ENCODE measurements at places on chromosomes 7 and 10. TPM values are rescaled to one million over a fixed set of nuclear protein-coding genes. Genes with fewer than 3 reads are reported as not detected.
A peak's percentile ranks its signal among the peaks of the same experiment; 100 is the strongest.

DNA sequence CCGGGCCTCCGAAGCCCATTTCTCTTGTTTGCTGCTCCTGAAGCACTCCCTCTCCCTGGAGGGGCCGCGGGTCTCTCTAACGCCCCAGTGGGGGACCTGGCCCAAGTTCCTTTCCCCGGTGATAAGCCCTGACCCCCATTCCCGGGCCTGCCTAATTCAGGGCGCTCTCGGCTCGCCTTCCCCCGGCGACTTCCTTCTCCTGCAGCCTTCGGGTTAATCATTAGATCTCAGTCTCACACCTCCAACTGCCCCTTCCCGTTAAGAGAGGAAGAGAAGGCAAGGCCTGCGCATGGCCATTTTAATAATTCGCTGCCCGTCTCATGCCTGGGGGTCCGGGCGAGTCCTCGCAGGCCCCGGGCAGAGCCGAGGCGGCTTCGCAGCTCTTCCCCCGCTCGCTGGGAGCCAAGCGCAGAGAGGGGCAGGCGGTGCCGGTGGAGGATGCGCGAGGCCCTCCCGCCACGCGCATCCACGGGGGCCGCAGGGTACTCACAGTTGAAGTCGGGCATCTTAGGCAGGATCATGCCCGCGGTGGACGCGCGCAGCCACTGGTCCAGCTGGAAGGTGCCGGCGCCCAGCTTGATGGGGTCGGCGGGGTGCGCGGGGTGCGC is 1.2 kb downstream of the MNX1 start:
- peak; percentile 77 for DNase-seq

DNA sequence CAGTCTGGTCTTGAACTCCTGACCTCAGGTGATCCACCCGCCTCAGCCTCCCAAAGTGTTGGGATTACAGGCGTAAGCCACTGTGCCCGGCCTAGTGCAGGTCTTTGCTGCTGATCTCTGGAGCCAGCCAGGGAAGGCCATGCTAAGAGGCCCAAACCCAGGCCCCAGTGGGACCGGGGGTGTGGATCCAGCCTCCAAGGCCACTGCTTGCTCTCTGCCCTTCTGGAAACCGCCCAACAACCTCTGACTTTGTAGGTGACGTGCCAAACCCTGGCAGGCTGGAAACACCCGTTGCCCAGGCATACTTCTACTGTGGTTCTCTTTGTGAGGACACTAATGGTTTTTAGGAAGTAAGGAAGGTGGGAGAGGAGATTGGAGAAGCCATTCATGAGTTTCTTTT is 83.5 kb upstream of the GNA12 start:
- DNase-seq = no peak

The SEC31B gene
- total RNA-seq = 21.6 TPM

GRCh38 chr10:100182281-100182680 is 3.5 kb downstream of the ERLIN1 start:
- DNase-seq = no peak

DNA sequence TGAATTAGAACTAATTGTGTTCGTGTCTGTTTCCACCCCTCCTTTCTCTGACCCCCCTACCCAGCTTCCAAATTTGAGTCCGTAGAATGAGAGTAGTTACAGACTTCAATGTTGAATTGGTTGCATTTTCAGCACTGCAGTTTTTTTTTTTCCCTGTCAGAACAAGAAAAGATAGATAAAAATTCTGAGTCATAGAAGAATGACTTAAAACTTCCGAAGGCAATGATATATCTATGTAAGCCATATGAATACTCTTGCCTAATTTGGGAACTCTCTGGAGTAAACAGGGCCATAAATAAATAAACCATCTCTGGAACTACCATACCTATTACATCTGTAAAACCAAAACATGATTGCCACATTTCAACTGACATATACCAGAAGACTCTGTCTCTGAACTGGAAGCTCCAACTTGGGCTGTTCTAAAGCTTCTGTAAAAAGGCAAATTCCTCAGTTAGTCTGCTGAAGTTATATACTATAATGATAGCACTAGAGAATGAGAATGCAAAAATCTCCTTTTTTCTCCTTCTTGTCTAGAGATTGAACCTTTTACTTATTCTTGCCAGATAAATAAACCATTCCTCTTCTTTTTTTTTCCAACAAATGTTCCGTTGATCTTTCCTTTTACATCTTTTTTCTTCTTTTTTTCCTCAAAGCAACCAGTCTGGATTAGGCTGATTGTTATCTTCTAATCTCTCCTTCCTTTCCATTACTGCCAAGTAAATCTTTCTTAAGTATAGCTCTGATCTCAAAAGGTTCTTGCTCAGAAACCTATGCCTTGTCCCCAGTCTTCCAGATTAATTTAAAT is 23.5 kb downstream of the VCL start:
- no peak for DNase-seq

The GRID1 gene
- 0.61 TPM for total RNA-seq

- no peak for DNase-seq
These were observed 80.6 kb upstream of the C1QL3 start for GRCh38 chr10:16602104-16602775.

- no peak for DNase-seq
These were observed 120.8 kb downstream of the NRCAM start for GRCh38 chr7:108335269-108335918.

- DNase-seq = no peak
These were observed 32.2 kb upstream of the CUBN start for GRCh38 chr10:17161775-17162174.

DNA sequence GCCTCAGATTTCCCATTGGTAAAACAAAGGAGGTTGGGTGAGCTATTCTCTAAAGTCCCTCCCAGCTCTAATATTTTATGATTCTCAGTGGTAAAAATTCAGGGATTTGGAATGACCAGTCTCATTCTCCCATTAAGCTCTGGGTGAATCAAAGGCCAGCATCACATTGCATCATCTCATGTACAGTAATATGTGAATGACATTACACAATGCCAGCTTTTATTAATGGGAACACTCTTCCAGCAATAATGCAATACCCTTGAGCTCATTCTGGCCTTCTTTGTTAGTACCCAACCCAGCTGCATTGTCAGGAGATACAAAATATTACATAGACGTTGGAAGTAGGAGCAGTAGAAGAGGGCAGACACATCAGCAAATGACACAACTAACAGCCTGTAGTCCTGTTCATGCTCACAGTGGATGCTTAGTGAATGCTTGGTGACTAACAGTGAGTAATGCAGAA is 100.0 kb upstream of the EGR2 start:
- DNase-seq = no peak

The MACROH2A2 gene
- total RNA-seq = 8.7 TPM

- no peak for DNase-seq
These were observed 791.4 kb downstream of the PCDH15 start for GRCh38 chr10:54009672-54010071.

GRCh38 chr7:69681181-69681580 is 82.9 kb downstream of the AUTS2 start:
- no peak for DNase-seq

The TUBAL3 gene
- 38.7 TPM for total RNA-seq

The CFAP69 gene
- 4.2 TPM for total RNA-seq

The FGFR2 gene
- total RNA-seq = 77.5 TPM

The SFMBT2 gene
- 8.8 TPM for total RNA-seq

DNA sequence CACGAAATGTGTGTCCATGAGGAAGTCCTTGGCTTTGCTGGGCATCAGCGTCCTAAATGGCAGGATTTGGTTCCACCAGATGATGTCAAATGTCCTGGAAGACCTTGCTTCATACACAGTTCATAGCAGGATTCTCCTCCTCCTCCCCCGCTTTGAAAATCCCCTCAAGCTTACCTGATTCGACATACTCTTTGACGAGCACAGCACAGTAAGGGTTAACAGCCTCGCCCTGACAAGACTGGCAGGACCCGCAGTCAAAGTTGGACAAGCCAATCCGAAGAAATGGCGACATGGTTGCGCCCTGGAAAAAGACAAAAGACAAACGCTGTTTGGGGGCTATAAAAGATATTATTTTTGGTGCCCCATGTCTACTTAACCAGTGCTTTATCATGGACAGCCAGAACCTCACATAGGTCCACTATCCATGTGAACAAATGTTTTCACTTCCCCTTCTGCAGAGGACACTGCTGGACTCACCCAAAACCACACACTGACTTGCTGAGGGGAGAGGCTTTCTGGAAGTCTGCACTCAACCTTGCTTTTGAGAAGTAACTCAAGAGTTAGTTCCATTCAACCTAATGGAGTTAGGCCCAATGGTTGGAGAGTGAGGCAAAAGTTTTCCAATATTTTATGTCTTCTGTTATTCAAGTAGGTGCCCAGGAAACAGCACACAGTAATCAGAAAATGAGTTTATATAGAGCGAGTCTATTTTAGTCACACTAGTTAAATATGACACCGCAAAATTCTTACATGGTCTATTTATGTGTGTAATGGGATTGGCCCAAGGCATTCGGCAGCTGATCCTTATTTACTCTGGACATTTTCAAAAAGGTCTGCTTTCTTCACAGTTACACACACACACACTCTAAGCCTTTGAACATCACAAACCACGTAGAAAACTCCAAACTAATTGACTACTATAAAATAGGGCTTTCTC is 65.0 kb downstream of the PRKCQ start:
- no peak for DNase-seq

DNA sequence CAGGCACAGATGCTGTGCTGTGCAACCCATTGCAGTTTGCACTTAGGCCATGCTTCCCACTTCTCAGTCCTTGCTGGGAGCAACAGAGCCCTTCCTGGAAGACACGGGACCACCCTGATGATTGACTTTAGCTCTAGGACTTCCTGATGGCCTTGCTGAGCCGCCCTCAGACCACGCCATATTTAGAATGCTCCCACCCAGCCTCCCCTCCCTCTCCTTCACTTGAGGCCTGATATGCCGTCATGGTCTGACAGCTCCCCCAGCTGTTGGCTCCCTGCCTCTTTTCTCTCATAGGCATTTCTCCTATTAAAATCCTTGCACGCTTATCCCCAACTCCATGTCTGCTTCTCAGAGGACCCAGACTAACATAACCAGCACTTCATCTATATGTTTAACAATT is 29.4 kb upstream of the GATAD1 start:
- no peak for DNase-seq

DNA sequence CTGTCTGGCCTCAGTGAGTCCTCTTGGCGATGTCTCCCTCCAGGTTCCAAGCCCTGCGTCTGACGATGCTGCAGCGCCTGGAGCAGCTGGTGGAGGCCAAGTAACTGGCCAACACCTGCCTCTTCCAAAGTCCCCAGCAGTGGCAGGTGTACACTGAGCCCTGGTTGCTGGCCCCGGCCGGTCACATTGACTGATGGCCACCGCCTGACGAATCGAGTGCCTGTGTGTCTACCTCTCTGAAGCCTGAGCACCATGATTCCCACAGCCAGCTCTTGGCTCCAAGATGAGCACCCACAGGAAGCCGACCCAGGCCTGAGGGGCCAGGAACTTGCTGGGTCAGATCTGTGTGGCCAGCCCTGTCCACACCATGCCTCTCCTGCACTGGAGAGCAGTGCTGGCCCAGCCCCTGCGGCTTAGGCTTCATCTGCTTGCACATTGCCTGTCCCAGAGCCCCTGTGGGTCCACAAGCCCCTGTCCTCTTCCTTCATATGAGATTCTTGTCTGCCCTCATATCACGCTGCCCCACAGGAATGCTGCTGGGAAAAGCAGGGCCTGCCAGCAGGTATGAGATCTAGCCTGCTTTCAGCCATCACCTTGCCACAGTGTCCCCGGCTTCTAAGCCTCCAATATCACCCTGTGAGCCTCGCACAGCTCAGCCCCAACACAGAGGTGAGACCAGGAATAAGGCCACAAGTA is 7.3 kb upstream of the ZNF22 start:
- DNase-seq = peak; percentile 1

DNA sequence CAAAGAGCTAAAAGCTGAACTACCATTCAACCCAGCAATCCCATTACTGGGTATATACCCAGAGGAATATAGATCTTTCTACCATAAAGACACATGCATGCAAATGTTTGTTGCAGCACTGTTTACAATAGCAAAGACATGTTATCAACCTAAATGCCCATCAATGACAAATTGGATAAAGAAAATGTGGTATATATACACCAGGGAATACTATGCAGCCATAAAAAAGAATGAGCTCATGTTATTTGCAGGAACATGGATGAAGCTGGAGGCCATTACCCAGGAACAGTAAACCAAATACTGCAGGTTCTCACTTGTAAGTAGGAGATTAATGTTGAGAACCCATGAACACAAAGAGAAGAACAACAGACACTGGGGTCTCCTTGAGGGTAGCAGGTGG is 1295.1 kb downstream of the TYW1 start:
- no peak for DNase-seq

GRCh38 chr7:8818406-8818805 is 385.0 kb downstream of the NXPH1 start:
- no peak for DNase-seq

- no peak for DNase-seq
These were observed 23.9 kb downstream of the LOXL4 start for GRCh38 chr10:98244141-98244540.

The ADARB2 gene
- total RNA-seq = 0.31 TPM

DNA sequence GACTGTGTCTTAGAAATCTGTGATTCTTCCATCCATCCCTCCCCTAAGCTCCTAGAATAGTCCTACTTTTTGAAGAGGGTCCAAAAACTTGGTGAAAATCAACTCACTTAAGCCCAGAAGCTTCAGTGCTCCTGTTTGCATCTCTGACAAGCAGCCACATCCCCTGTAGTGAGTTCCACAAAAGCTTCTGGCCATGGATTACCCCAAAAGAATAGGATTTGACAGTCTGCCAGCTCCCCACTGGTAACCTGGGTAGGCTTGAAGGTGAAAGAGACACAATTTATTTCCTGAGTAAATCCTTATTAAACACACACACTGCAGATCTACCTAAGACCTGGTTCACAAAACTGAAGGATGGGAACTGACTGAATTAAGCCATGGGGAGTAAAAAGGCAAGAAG is 46.5 kb downstream of the LGI1 start:
- DNase-seq = no peak

GRCh38 chr7:17364671-17365070 is 66.2 kb downstream of the AHR start:
- no peak for DNase-seq

The NOS3 gene
- 2.5 TPM for total RNA-seq

- DNase-seq = no peak
These were observed 19.7 kb downstream of the LIPK start for GRCh38 chr10:88725798-88726197.

The TMEM213 gene
- not detected for total RNA-seq

The MNX1 gene
- 24.9 TPM for total RNA-seq

DNA sequence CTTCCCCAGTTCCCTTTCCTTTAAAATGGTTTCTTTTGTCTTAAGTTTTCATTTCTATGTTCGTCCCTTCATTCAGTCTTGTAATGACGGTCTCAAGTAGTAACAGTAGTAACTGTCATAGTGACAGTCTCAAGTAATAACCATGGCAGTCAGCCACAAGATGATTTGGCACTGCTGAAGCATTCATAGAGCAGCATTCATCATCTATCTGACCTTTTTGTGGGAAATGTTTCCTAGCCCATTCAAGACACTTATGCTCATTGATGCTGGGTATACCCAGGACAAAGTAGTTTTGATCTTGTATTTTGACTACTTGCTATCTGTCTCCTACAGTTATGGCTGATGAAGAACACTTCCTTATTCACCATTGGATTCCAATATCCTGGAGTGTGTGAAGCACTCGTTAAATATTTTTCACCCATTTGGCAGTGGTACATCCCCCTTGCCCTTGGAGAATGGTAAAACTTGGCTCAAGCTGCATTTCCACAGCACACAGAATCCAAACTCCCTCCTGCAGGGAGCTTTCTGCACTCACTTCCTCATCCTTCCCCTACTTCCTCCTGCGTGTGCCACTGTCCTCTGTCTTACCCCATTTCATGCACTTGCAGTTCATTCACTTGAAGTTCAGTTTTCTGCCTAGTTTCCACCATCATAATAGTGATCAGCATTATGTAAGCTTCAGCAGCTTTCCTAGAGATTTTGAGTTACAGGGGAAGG is 19.0 kb downstream of the GIMAP4 start:
- no peak for DNase-seq
